Activated CD8-positive, alpha-beta T cell treated with anti-CD3 and anti-CD28 coated beads, Interleukin-2, amount 10 ng/mL, durations not matched to agents 7 days and 5 days (primary cell): ENCODE measurements at places on chromosomes 13 and 19. TPM values are rescaled to one million over a fixed set of nuclear protein-coding genes. Genes with fewer than 3 reads are reported as not detected.

DNA sequence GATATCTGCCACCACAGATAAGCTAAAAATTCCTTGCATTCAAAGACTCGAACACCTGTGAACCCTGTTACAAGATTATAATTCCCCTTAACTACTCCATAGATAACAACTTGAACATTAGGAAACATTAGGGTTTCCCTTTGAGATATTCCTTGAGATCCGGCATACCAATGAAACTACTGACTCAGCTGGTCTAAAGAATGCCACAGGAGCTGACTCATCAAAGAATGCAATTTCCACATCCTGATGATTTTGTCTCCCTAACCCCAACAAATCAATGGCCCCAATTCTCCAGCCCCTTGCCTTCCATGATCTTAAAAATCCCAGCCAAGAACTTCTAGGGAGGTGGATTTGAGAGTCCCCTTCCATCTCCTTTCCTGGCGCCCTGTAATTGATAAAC lies 35.6 kb upstream of the ZNF599 start:
- DNase-seq: no peak

- no peak for DNase-seq
These were observed 4.8 kb upstream of the CTXN1 start for GRCh38 chr19:7930765-7931164.

DNA sequence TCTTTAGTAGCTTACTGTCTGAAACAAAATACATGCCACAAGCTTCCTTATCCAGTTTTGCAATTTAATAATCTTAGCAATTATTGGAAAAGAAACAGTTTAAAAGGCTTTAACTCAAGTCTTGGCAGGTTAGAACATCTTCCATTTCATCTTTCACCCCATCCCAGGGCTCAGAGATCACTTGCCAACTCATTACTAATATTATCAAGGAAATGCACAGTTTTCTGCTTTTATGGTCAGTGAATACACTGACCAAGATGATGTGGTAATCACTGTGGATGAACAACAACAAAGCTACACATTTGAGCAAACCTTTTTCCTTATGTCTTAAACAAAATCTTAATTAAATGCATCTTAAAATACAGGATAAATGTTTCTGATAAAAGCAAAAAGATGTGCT lies 48.0 kb upstream of the ITM2B start:
- DNase-seq: no peak

The FAM216B gene
- total RNA-seq: not detected

GRCh38 chr13:47066226-47066625 lies 169.4 kb upstream of the HTR2A start:
- no peak for DNase-seq

The OLFM4 gene
- not detected for total RNA-seq

DNA sequence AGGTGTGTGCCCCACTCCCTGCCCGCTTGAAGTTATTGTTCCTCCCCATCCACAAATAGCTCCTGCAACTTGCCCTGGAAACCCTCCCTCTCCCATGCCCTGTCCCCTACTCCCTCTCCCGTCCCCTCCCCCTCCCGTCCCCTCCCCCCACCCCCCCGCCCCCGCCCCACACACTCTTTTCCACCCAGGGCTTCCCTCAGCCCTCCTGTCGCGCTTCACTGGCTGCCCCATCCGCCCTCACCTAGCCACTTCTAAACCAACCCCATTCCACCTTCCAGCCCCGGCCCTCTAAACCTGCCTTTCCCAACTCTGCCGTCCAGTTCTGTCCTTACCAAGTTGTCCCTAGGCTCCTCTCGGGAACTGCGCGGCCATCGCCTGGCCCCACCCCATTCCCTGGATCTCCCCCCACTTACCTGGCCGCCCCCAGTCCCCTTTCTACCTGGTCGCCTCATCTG lies 993 bp downstream of the RGL3 start:
- no peak for DNase-seq

DNA sequence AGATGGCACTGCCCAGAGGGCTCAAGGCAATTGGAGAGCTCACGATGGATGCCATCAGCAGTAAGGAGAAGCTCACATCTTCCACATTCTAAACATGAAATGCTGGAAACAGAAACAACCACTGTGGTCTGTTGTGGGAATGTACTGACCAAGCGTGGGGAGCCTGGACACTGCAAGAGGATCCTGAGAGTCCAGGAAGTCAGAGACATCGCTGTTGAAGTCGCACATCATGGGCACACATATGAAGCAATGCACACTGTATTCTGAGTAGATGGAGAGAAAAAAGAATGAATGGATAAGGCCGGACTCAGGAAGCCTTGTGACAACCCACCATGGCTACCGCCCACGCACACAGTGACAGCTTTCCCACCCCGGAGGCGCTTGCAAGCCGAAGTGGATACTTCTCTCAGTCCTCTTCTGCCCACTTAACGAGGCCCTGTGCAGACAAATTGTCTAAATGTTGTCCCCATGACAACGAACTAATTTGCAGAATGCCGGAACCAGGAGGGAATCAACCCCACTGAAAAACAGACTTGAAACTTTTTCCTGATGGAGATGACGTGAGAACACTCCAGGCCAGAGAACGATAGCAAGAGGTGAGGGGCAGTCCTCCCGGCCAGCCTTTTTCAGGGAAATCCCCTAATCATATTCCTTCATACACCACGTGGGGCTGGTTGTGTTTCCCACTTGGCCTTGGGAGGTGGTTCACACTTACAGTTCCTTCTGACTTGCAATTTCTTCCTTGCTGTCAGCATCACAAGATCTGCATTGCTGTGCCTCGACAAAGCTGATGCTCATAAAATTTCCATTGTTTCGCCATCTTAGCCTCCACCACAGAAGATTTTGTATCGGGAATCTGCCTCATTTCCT lies 109.6 kb upstream of the SERP2 start:
- DNase-seq: no peak

DNA sequence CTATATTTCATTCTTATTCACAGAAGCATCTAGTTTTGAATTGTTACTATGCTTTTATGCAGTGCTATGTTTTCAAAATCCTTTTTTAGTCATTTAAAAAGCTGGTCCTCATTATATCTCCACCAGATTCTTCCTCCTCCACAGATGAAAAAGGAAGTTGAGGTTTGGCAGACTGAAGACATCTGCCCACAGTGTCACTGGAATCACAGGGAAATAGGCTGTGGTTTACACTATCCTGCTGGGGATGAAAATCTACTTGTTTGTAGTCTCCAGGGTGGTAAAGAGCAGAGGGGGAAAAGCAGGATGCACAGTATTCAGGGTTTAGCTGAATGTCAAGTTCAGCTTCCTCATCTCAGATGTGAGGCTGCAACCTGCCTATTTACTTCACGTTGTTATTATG lies 351.2 kb downstream of the DNAJC15 start:
- no peak for DNase-seq

GRCh38 chr19:33399081-33399744 lies 25.7 kb downstream of the CEBPG start:
- DNase-seq: no peak

The LILRA1 gene
- total RNA-seq: not detected

- DNase-seq: peak; percentile 38
These were observed 463 bp upstream of the TSC22D1 start for GRCh38 chr13:44576351-44577235.

The ZNF225 gene
- total RNA-seq: 4.5 TPM
